Stimulated activated CD4-positive, alpha-beta T cell treated with anti-CD3 and anti-CD28 coated beads, Interleukin-1b, Interleukin-23, amount 100 ng/mL, for 1 hour (primary cell): ENCODE measurements at places on chromosomes 3 and 15.

- DNase-seq: no peak
Observed at GRCh38 chr3:15380980-15381890, 46.1 kb downstream of the METTL6 start.

- no peak for DNase-seq
Observed at GRCh38 chr3:47323431-47324277, 40.9 kb downstream of the KLHL18 start.

- DNase-seq: no peak
Observed at GRCh38 chr3:142641504-142641903, 45.3 kb downstream of the PLS1 start.

GRCh38 chr3:153145454-153145853, 16.6 kb upstream of the RAP2B start:
- no peak for DNase-seq

DNA sequence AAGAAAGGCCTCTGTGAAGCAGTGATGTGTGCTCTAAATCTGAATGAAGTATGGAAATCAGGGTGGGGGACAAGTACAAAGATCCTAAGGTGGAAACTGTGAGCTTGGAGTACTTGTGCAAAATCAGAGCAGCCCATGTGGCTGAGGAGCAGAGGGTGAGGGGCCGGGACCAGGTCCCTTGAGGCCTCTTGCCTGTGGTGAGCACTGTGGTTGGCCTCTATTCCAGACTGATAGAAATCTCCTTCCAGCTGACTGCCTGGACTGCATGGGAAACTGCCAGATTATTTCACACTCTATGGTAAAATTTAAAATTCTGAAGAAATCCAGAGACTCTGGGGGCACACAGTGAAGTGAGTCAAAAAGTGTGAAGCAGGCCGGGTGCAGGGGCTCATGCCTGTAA, 81.4 kb downstream of the TM4SF4 start:
- no peak for DNase-seq

DNA sequence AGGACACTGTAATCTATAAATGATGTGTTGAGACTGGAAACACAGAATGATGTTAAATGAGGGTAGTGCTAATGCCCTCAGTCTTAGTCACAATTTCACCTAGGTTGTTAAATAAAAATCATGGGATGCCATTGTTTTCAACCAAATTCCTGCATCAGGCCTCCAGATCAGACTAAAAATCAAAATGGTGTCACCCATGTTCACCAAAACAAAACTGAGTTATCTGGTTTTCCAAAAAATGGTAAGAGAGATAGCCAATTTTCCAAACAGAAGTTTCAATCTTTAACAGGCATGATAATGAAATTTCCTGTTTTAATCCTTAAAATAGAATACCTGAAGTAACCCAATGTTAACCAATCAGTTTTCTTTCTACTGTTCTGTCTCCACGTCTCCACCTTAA, 2.2 kb upstream of the PIAS1 start:
- DNase-seq: no peak

DNA sequence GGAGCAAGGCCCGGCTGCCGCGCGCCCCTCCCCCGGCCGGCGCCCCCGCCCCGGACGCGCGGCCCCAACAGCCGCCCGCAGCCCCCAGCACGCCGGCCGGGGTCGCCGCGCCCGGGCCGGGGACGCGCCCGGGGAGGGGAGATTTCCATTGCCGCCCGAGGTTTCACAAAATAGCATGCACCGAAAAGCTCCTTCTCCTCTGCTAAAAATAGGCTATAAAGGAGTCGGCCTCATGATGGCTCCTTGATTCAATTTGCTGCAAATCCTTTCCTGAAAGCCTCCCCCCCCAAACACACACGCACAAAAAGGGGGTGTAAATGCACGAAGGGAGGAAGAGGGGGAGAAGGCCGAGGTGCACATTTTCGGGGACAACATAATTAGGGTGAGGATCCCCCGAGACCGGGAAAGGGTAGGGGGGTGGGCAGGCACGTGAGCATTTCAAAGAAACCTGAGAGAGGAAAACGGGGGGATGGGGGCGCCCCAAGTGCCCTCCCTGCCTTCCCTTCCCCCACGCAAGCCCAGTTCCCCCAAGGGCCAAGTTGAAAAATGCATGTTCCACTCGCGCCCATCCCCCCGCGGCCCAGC, 734 bp downstream of the TBL1XR1 start:
- DNase-seq: no peak

DNA sequence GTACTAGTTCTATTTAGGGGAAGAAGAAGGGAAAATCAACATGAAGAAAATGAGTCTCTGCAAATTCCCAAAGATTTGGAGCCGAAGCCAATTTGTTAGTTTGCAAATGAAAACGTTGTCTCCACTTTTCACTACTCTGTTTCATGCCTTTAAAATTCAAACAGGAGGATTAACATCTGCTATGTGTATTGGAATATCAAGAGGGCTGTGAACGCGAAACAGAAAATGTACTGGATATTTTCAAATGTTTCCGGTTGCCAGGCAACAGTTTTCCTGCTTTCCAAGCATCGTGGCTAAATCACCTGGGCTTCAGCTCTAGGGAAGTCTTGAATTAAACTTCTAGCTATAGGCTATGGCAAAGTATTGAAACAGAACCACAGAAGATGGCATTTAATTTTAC, 172.8 kb downstream of the KCNMB2 start:
- no peak for DNase-seq

- DNase-seq: no peak
Observed at GRCh38 chr3:16817197-16817596, 67.6 kb upstream of the PLCL2 start.

DNA sequence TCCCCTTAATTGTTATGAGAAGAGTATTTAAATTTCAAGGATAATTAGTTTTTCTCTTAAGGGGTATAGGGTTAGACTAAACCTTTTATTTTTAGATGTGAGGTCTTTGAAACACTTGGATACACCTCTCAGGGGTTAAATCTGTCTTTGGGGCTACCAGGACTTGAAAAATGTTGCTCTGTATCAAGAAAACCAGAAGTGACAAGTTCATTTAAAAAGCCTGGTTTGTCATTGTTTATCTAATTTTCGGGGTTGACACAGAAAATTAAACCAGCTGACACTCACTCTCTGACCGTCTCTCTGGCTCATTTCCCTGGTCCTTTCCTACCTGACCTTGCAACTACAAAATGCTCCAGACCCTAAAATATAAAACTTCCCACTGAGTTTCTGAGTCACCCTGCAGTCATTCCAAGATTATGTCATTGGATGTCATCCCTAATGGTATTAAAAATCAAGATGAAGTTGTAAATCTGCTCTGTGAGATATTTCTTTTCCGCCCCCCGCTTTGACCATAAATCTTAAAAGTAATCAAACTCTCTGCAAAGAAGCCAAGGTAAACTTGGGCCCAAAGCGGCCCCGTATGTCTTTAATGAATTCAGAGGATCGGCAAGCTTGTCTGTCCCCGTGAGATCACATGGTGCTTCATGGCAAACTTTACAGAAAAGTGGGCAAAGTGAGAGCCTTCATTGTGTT, 32.9 kb upstream of the SKOR1 start:
- DNase-seq: no peak

DNA sequence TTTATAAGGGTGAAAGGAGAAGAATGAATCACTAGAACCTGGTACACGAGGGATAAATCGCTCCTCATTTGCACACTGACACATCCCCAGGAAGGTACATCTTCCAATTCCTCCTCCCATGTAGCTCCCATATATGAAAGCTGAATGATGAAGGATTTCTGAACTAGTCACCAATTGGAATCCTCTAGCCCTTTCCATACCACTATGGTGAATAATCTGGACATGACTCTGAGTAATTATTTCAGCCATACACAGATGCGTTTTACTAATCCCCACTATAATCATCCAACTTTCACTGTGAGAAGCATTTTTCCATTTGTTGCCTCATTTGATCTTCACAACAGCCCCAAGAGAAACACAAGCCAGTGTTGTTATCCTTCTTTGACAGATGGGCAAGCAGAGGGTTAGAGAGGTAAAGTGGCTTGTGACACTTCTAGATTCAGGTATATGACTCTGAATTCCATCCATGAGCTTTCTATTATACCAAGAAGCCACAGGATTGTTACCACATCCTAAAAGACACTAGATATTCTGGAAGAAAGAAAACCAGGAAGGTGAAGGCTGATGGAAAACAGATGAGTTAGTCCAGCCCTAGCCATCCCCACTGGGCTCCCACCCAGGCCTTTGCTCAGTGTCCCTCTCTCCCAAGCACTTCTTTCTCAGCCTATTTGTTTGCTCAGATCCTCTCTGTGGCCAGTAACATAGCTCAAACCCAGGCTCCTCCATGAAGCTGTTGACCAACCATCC, 22.2 kb upstream of the BCL6 start:
- no peak for DNase-seq

GRCh38 chr3:23991683-23992628, 46.9 kb downstream of the NR1D2 start:
- DNase-seq: no peak
